ACHN (cell line): ENCODE measurements at places on chromosomes 7 and 10.

- no peak for DNase-seq
These were observed 40.9 kb downstream of the GPR37 start for GRCh38 chr7:124724507-124725192.

DNA sequence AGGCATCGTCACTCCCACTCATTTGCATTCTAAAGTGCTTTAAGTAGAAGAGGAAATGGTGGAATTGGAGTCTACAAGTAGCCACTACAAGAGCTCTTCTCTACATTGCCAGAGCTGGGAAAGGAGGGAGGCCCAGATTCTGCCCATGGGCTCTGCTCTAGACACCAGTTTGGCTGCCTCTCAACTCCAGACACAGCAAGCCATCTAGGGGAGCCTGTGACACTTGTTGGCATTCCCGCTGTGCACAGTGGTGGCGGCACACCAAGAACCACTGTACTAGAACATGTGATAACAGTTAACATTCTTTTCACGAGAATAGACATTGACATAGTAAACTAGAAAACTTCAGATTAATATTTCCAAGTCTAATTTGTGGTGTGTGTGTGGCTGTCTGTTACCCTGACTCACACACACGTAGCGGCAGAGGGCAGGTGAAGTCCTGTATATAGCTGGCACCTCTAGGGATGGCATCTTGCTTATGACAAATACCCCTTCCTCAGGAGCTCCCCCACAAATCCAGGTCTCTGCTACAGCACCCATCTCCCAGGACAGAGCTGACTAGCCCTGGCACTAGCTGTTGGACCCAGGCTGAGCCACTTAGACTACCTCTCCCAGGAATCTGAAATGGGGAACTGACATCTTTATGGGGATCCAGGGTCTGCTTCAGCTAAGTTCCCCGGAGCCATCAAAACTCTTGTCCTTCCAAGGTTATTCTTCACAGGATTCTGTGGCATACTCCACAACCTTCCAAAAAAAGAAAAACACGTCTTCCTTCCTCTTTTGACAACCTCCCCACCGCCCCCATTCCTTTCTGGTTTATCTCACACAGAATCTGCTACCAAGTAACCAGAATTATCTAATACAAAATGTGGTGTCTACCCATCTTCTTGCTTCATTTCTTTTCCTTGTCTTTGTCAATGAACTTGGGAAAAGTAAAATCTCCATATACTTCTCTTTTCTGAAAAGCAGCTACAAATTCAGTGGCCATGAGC lies 54.7 kb upstream of the MRLN start:
- DNase-seq, result no peak

DNA sequence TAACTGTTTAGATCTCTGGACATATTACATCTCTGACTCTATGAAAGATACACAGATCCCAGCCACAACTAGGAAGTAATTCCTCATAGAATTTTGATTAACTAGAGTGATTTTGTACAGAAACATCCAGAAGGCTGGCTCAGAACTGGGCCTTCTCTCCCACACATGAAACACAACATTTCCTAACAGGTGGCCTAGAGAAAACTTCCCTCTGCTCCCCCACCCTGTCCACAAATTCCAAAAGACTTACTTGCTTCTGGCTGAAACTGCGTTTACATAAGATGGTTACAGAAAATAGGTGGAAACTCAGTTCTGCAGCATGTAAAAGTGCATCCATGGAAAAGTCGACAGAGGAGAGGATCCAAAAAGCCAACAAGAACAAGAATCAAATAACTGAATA lies 132.9 kb downstream of the FZD1 start:
- DNase-seq, result no peak

- DNase-seq, result no peak
These were observed at the start of gene VIPR2 for GRCh38 chr7:159144758-159145489. Gene VIPR2, minus strand, starts transcription at chr7:159144867. Its CDS starts 96 bp downstream, at chr7:159144771.

- DNase-seq, result no peak
These were observed 55.5 kb downstream of the PRPF18 start for GRCh38 chr10:13642293-13642692.

- DNase-seq, result no peak
These were observed 156.9 kb upstream of the RHOBTB1 start for GRCh38 chr10:61100887-61101286.

DNA sequence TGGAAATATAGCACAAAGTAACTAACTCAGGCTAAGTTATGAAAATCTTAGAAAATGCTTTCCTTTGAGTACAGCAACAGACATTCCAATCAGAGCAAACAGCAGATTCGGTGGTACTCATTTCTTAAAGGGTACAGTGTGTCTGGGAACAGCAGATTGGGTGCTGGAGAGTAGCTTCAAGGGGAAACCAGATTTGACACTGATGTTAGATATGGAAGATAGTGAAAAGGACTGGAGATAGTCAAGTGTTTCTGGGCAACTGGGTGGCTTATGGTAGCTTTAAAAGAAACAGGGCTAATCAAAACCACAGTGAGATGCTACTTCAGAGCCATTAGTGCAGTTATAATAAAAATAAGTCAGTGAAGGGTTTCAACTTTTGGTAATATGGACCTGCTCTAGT lies 12.1 kb upstream of the UMAD1 start:
- no peak for DNase-seq

DNA sequence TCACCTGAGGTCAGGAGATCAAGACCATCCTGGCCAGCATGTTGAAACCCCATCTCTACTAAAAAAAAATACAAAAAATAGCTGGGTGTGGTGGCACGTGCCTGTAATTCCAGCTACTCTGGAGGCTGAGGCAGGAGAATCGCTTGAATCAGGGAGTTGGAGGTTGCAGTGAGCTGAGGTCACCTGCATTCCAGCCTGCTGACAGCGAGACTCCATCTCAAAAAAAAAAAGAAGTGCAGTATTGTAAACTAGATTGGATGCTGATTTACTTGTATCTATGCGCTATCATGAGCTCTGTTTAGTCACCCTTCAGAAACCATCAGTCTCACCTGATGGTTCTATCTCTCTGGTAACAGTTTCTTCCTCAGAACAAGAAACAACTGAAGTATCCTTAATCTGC lies 13.8 kb downstream of the ZSCAN21 start:
- DNase-seq, result no peak

DNA sequence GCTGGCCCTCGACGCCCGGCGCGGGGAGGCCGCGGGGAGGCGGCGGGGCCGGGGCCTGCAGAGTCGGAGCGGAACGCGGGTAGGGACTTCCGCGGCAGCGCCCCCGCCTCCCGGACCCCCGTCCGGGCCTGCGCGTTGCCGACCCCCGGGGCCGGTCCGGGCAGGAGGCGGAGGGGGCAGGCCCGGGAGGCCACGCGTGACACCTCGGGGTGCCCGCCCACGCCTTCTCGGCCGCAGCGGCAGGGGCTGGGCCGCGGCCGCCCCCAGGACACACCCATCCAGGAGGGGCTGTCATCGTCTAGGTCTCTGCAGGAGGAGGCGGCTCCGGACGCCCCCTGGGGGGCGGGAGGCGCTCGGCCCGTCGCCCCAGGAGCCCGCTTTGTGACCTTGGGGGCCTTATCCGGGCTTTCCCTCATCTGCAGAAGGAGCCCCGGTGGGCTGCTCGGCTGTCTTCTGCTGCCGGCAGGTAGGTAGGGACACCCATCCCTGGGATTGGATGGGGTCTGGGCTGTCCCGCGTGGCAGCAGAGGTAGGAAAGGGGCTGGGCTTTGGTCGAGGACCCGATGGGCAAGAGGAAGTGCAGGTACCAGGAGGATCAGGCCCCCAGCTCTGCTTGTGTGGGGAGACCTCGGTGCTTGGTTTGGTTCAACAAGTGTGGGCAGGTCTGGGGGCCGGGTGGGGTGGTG lies 569 bp downstream of the ZNF316 start:
- DNase-seq, result peak; percentile 55

GRCh38 chr7:149456506-149457421 lies 4.1 kb downstream of the ZNF777 start:
- DNase-seq, result peak; percentile 54

- no peak for DNase-seq
These were observed 366.6 kb upstream of the ZMIZ1 start for GRCh38 chr10:78702186-78702585.

- DNase-seq, result peak; percentile 29
These were observed 16.5 kb downstream of the MGMT start for GRCh38 chr10:129483430-129484010.

DNA sequence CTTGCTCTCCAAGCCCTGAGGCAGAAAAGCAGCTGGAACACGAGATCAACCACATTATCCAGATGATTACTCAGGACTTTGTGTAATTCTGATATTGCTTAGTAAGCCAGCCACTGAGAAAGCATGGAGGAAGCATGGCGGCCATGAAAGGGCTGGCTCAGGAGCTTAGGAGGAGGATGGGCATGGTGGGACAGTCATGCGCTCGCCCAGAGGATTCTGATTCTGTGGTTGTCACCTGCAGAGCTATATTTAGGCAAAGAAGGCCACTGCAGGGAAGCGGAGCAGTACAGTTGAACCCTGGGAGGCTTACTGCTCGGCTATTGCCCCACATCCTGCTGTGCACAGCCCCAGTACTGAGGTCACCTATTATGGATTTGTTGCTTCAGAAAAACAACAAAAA lies 128.8 kb upstream of the DNAJB12 start:
- no peak for DNase-seq

DNA sequence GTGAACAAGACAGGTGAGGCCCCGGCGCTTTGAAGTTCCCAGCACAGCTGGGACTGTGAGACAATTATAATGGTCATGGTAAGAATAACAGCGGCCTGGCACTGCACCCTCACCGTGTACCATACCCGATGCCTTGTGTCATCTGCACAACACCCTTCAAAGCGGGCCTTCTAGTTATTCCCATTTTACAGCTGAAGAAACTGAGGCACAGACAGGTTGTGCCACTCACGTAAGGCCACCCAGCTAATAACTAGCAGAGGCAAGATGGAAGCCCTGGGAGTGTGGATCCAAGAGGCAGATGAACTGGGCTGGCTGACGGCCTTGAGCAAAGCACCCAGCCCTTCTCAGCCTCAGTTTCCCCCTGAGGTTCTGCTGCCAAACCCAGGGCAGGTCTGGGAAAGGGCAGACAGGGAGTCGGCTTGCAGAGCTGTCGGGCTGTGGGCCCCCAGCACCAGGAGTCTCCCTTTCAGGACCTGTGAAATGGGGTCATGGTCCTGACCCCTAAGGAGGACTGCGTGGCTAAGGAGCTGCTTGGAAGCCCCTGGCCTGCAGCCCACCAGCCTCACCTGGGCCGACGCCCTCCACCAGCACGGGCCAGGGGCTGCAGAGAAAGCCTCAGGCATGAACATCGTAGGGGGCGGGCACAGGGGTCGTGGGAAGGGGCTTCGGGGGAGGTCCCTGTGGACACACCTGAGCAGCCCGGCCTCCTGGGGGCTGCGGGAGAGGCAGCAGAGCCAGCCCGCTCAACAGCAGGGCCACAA lies 15.3 kb upstream of the LFNG start:
- DNase-seq, result no peak

DNA sequence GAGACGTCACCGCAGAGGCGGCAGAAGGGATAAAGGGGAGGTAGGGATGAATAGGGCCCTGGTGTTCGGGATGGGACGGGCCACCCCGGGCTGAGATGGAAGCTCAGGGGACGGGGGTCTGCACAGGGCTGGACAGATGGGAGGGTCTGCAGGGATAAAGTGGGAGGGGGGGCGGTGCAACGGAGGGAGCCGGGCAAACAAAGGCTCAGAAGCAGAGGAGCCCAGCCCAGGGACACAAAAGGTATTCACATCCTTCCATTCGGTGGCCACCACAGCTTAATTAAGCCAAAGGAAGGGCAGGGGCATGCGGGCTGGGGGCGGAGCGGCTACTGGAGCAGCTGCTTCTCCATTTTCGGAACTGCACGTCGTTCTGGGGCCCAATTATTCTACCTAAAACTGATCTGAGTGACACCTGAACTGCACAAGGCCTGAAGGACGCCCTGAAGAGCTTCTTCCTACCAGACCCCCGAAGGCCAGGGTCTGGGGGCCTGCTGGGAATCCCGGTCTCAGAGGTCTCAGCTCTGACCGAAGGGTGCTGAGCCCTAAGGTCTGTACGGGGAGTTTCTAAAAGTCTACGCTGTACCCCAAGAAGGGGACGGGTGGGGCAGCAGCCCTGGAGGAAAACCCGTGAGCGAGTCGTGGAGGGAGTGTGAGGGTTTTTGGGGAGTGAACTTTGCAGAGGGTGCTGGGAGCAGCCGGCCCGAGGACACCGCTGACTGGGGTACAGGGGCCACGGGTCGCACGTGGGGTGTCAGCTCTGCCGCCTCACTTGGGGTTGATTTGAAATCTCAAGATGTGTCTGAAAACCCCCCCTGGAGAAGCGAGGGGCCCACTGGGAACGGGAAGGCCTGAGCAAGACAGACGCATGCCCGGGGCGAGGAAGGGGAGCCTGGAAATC lies 334.8 kb downstream of the DNAJB6 start:
- no peak for DNase-seq

- no peak for DNase-seq
These were observed 172.5 kb downstream of the ARHGAP21 start for GRCh38 chr10:24551161-24551560.

- no peak for DNase-seq
These were observed 29.0 kb downstream of the IQCE start for GRCh38 chr7:2587778-2588177.

DNA sequence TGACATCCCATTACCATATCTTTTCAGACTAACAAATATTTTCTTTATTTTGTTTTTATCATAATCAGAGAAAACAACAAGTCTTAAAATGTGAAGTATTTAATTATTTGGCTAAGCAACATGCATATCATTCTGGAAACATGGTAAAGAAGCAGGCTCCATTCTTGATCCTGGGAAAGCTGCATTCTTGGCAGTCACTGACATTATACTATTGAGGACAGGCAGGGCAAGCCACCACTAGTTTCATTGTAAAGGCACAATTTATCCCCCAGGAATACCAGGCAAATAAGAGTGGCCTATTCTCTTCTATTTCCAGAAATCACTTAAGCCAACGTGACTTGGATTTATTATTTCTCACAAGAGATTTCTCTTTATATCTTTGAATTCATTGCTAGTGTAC lies 153.8 kb upstream of the AKR1E2 start:
- peak; percentile 25 for DNase-seq

DNA sequence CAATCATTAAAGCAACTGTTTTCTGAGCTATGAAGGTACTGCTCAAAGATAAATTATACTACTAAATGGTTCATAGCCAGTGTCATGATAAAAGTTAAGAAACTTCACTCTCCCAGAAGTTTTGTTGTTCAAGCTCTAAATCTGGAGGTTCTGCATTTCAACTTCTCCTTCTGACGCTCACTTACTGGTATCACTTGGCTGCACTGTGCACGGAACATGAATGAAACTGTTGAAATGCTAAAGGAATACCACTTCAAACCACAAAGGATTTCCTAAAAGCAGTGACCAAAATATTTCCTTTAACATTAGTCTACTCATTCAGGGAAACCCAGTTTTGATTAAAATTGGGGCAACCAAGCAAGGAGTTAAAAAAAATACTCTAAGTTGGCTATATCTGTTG lies 93.6 kb downstream of the UBE2H start:
- no peak for DNase-seq
